Naive B cell (primary cell): ENCODE measurements at places on chromosomes 5 and 9.

GRCh38 chr5:9160747-9161146 is 385.1 kb downstream of the SEMA5A start:
- H3K4me3 ChIP-seq: no peak overlapping the region
- no peak overlapping the region for H3K27ac ChIP-seq
- no peaks in the 10 kb centered on the region for H3K27me3 ChIP-seq
- no peaks in the 10 kb centered on the region for H3K36me3 ChIP-seq
- H3K4me1 ChIP-seq: no peaks in the 10 kb centered on the region
- no peak for DNase-seq

GRCh38 chr5:128764601-128765310 is 200.5 kb upstream of the SLC27A6 start:
- no peaks in the 10 kb centered on the region for H3K36me3 ChIP-seq
- no peak overlapping the region for H3K4me3 ChIP-seq
- DNase-seq: no peak

GRCh38 chr5:163912046-163912445 is 406.6 kb downstream of the MAT2B start:
- peak overlapping the region; percentile 89 for H3K27ac ChIP-seq
- no peak overlapping the region for H3K4me3 ChIP-seq
- H3K27me3 ChIP-seq: no peaks in the 10 kb centered on the region
- peaks cover 10% of the 10 kb centered on the region for H3K36me3 ChIP-seq

- H3K36me3 ChIP-seq: peaks cover 18% of the 10 kb centered on the region
- no peak overlapping the region for H3K27ac ChIP-seq
- no peak overlapping the region for H3K4me3 ChIP-seq
- no peak for DNase-seq
- H3K27me3 ChIP-seq: no peaks in the 10 kb centered on the region
Measured at GRCh38 chr5:87054821-87055220, 212.9 kb upstream of the RASA1 start.

DNA sequence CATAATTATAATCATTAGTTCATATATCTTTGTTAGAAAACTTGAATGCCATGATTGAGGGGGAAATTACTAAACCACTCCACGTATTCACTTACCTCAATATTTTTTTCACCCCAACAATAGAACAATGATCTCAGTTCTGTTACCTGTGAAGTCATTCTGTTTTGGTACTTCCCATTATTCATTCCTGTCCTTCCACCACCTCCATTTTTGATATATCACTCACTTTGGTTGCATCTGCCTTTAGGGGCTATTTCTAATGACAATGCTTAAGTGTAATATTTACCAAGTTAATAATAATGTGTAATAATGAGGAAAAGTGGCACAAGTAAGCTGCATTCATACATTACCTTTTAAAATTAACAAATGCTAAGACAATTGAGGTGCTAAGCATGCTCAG is 218.4 kb downstream of the SPATA31D1 start:
- no peaks in the 10 kb centered on the region for H3K27me3 ChIP-seq
- peaks cover 28% of the 10 kb centered on the region for H3K4me1 ChIP-seq
- H3K27ac ChIP-seq: no peak overlapping the region
- H3K36me3 ChIP-seq: peaks cover 25% of the 10 kb centered on the region
- H3K4me3 ChIP-seq: no peak overlapping the region
- DNase-seq: no peak

- H3K36me3 ChIP-seq: no peaks in the 10 kb centered on the region
- peak; percentile 85 for DNase-seq
- H3K27ac ChIP-seq: peak overlapping the region; percentile 97
- H3K4me3 ChIP-seq: peak overlapping the region; percentile 7
Measured at GRCh38 chr5:131536211-131536826, 98.7 kb downstream of the RAPGEF6 start.

DNA sequence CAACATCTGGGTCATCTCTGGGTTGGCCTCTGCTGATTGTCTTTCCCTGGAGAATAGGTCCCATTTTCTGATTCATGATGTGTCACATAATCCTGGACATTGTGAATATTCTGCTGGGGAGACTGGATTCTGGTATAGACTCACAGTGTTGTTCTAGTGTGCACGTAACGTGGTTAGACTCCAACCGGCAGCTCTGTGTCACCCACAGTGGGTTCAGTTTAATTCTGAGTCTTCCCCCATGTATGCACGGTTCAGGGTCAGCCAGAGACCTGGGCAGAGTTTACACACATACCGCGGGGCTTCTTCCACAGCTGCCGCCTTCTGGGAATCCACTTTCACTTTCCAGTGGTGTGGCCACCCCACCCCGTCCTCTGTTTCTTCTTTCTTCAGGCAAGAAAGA is 38.0 kb upstream of the LRRC14B start:
- H3K4me1 ChIP-seq: no peaks in the 10 kb centered on the region
- H3K4me3 ChIP-seq: no peak overlapping the region
- H3K27me3 ChIP-seq: peaks cover 1% of the 10 kb centered on the region
- no peak for DNase-seq
- no peak overlapping the region for H3K27ac ChIP-seq

DNA sequence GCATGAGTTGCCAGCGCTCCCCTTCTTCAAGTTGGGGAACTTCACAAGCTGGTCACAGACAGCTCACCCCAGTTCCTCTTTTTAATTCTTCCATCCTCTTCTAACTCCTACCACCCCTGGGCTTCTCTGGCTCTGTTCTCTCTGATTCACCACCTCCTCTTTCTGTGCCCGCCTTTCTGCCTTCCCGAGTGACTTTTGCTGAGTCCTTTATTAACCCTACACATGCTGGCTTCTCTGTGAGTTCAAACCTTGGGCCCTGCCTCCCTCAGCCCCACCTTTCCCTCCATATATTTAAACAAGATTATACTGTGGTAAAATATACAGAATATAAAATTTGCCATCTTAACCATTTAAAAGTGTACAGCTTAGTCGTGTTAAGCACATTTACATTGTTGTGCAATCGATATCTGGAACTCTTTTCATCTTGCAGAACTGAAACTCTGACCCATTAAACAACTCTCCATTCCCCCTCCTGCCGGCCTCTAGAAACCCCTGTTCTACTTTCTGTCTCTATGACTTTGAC is 32.0 kb downstream of the SLC46A2 start:
- H3K27ac ChIP-seq: no peak overlapping the region
- peaks cover 78% of the 10 kb centered on the region for H3K4me1 ChIP-seq
- H3K36me3 ChIP-seq: peaks cover 7% of the 10 kb centered on the region

DNA sequence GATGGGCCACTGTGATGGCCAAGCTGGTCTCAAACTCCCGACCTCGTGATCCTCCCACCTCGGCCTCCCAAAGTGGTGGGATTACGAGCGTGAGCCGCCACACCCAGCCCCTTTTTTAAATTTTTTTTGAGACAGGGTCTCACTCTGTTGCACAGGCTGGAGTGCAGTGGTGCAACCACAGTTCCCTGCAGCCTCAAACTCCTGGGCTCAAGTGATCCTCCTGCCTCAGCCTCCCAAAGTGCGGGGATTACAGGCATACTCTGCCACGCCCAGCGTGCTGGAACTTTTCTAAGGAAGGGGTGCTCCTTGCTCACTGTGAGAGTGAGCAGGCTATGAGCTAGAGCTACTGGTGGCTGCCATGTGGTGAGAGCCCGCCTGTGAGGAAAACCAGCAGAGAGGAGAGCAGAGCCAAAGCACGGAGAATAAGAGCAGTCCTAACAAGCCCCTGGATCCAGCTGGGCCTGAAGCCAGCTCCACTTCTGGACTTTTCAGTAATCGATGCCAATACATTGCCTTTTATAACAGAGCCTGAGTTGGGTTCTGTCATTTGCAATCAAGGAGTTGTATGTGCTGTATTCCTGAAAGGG is 75.5 kb upstream of the UNC5A start:
- no peak for DNase-seq
- H3K36me3 ChIP-seq: no peaks in the 10 kb centered on the region
- H3K4me1 ChIP-seq: no peaks in the 10 kb centered on the region
- H3K27ac ChIP-seq: no peak overlapping the region
- H3K4me3 ChIP-seq: no peak overlapping the region

- H3K4me1 ChIP-seq: peaks cover 9% of the 10 kb centered on the region
- H3K27me3 ChIP-seq: peaks cover 55% of the 10 kb centered on the region
- no peak overlapping the region for H3K4me3 ChIP-seq
- no peak for DNase-seq
Measured at GRCh38 chr9:131098391-131099101, 2.2 kb downstream of the AIF1L start.

DNA sequence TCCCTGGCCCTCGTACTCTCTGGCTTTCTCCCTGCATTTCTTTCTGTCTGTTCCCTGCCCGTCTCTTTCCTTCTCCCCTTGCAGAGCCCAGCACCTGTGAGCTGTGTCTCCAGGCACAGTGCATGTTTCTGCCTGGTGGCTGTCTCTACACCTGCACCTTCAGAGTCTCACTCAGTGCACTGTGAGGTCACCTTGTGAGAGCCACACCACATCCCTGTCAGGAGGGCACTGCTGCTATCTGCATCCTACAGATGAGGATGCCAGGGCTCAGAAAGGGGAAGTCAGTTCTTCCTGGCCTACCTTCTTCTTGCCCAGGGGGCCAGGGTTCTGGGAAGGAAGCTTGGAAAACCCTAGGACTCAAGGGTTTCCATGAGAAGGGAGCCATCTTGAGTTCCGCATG is 69.7 kb upstream of the NEURL1B start:
- H3K4me3 ChIP-seq: no peak overlapping the region
- H3K27me3 ChIP-seq: peaks cover 18% of the 10 kb centered on the region
- no peaks in the 10 kb centered on the region for H3K36me3 ChIP-seq
- no peak overlapping the region for H3K27ac ChIP-seq

DNA sequence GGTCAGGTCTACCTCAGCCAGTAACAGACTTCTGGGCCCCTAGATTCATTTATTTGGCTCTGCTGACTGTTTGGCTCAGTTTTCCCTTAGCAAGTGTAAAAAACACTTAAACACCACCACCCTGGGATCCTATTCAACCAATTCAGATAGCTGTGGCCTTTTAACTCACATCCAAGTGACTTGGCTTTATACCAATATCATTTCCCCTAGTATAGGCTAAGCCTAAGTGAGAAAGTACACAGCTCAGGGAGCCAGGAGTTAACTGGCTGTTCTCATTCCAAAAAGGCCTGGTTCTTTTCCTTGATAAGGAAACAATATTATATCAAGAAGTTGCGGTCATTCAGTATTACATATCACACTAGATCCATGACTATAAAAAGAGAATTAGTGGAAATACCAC is 163.5 kb downstream of the ARL15 start:
- H3K36me3 ChIP-seq: peaks cover 13% of the 10 kb centered on the region
- no peak overlapping the region for H3K27ac ChIP-seq
- H3K4me1 ChIP-seq: peaks cover 10% of the 10 kb centered on the region
- H3K4me3 ChIP-seq: no peak overlapping the region

- H3K4me1 ChIP-seq: peaks cover 33% of the 10 kb centered on the region
- peaks cover 85% of the 10 kb centered on the region for H3K27me3 ChIP-seq
- peaks cover 5% of the 10 kb centered on the region for H3K36me3 ChIP-seq
Measured at GRCh38 chr5:116574367-116575325, at the start of gene SEMA6A. SEMA6A (minus strand) TSS chr5:116574823; CDS start chr5:116504944, 69,879 bp downstream.

- H3K4me1 ChIP-seq: no peaks in the 10 kb centered on the region
- DNase-seq: no peak
- H3K27me3 ChIP-seq: peaks cover 3% of the 10 kb centered on the region
- no peak overlapping the region for H3K4me3 ChIP-seq
- no peak overlapping the region for H3K27ac ChIP-seq
Measured at GRCh38 chr5:7714697-7715096, 136.2 kb downstream of the CFAP90 start.

GRCh38 chr9:16718296-16718695 is 152.2 kb downstream of the BNC2 start:
- no peak overlapping the region for H3K27ac ChIP-seq
- DNase-seq: no peak
- no peaks in the 10 kb centered on the region for H3K4me1 ChIP-seq

DNA sequence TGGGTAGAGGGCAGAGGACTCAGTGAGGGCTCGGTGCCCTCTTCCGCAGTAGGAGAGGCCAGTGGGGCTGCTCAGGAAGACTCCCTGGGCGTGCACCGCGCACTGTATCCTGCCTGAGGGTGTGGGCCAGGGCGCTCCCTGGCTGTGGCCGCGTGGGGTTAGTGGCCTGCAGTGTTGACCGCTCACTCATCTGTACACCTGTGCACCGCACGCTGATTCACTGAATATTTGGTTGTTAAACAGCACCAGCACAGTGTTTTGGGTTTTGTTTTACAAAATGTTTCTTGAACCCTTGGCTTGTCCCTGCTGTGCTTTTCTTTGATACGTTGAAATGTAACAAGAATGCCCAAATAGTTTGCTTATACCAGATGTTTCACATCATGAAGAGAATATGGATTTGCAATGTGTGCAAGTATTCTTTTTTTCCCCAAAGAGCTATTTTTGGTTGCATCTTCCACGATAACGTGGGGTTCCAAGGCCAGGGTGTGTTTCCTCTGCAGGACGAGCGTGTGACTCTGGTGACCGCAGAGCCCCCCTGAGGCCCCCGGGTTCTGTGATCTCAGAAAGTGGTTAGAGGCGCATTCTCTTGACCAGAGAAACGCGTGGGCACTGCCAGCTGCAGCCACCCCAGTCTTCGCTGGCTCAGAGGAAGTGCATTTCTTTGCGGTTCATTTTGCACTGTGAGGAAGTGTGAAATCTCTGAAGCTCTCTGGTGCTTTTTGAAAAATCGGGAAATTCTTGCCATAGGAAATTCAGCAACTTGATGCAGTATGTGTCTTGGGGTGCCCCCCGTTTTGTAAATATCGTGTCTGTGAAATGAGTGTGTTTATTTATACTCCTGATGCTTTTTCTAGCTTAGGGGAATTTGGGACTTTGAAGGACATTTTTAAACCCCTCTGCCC is 46.9 kb downstream of the AHRR start:
- H3K36me3 ChIP-seq: peaks cover 10% of the 10 kb centered on the region
- H3K4me3 ChIP-seq: peak overlapping the region; percentile 30
- peak; percentile 33 for DNase-seq
- H3K27me3 ChIP-seq: peaks cover 7% of the 10 kb centered on the region

DNA sequence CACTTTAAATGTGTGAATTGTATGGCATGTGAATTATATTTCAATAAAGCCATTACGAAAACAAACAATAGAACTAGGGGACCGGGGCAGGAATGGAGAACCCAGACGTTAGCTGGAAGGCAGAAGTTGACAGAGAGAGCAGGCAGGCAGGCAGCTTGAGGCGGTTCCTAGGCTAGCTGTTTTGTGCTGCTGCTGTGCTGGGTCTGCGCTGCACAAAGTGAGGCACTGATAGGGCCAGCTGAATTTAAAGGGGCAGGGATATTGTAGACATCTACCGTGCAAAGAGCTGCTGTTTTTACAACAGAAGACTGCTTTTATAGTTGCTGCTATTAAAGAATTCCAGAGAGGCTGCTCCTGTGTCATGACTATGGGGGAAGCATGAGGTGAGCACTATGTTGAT is 21.6 kb upstream of the MIER3 start:
- DNase-seq: no peak
- H3K27ac ChIP-seq: no peak overlapping the region
- H3K4me3 ChIP-seq: no peak overlapping the region
- no peaks in the 10 kb centered on the region for H3K36me3 ChIP-seq
- H3K4me1 ChIP-seq: no peaks in the 10 kb centered on the region
- peaks cover 6% of the 10 kb centered on the region for H3K27me3 ChIP-seq

DNA sequence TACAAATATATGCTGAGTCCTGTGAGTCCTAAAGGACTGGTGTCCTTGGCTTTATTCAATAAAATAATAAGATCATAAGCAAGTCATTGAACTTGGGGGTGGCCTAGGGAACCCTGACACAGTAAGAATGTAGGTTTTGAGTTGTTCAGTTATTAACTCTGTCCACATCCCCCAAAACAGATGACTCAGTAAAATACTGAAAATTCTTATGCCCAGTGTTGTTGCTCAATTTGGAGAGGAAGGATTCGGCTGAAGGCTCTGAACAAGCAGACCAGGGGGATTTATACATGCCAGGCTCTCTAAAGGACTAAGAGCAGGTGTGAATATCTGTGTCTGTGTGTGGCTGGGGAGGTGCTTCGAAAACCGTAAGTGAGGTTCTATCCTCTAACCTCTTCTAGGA is 173.7 kb downstream of the RMI1 start:
- no peak overlapping the region for H3K27ac ChIP-seq
- no peaks in the 10 kb centered on the region for H3K4me1 ChIP-seq
- no peak overlapping the region for H3K4me3 ChIP-seq
- no peaks in the 10 kb centered on the region for H3K36me3 ChIP-seq
